ENCODE measurements at places on chromosomes 7 and 10.

GRCh38 chr10:78756604-78757343, 312.0 kb upstream of the ZMIZ1 start:
- peak; percentile 96 for DNase-seq

DNA sequence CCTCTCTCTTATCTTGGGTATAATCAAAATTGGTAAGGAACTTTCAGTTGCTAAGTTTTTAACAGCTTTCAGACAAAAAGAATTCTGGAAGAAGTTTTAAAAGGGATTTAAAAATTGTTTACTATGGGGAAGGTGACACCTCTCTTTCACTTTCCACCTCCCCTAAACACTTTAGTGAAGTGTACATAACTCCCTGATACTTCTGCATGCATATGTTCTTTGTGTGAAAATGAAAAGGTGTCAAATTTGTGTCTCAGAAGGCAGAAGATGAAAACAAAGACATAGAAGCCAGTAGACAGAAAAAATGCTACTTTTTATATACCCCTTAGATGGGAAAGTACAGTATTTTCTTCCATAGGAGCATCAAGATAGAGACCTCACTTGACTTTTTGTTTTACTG, 117.8 kb downstream of the TMEM26 start:
- no peak for DNase-seq

GRCh38 chr7:51033727-51034520, 251.2 kb upstream of the GRB10 start:
- DNase-seq, result no peak

DNA sequence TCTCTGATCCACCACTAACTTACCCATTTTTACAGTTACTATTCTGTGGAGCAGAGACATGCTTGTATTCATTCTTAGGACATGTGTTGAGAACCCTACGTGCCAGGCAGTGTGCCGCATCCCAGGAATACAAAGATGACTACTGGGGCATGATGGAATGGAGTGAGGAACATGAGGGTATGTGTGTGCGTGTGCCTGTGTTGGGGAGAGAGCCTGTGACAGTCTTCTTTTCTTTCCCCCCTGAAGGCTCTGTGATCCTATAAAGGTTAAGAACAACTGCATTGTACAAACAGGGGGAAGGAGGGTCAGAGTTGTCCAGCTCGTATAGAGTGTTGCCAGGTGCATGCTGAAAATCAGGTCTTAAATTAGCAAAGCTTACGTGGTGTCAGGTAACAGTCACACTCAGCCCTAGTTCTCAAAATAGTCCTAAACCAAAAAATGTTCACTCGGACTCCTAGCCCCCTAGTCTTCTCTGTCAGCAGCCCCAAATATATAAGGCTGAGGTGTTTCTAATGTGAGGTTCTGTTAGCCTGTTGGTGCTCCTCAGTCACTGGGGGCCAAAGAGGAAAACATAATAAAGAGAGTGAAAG, 161.9 kb downstream of the CELF2 start:
- no peak for DNase-seq

DNA sequence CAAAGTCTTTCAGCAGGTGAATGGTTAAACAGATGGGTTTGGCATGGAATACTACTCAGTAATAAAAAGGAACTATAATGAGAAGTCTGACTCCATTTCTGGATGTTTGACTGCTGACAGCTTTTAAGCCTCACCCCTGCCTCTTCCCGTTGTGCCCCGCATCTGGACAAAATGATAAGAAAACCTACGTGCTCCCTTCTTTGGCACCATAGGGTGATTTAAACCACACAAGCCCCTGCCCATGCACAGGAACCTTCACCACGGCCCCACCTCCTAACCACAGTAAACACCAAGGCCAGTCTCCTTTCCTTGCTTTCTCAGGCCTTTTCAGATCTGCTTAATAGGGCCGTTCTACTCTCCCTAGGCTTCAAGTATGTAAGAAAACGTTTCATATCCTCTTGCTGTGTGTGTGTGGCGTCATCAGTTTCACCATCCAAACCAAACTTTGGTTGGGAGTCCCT, 47.1 kb upstream of the UBN2 start:
- DNase-seq, result no peak

DNA sequence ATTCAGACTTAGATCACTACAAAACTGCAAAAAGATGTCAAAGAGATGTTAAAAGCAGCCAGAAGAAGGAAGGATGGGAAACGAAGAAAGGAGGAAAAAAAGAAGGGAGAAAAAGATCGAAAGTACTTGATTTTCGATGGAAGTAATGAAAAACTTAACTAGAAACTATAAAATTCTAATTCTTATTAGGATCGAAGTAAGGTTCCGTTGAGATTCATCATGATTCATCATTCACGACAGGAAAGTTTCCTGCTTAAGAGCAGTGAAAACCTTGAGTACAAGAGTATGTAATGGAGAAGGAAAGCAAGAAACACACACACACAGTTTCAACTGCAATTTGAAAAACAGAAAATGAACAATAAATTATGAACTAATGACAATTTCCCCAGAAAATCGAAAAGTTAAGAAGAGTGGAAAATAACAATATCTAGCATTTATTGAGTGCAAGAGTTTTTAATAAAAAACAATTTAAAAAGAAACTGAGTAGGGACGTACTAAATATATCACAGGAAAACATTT, 1.1 kb upstream of the ING3 start:
- DNase-seq, result no peak

- no peak for DNase-seq
These were observed 35.3 kb upstream of the DUSP5 start for GRCh38 chr10:110462166-110463095.

GRCh38 chr7:70504254-70504653, 627.7 kb upstream of the GALNT17 start:
- DNase-seq, result no peak

- DNase-seq, result no peak
These were observed 85.4 kb downstream of the OSBPL3 start for GRCh38 chr7:24894429-24895221.

- DNase-seq, result peak; percentile 46
These were observed 230.1 kb upstream of the PRPS1L1 start for GRCh38 chr7:18257711-18258110.

- DNase-seq, result no peak
These were observed 40.0 kb upstream of the NPFFR1 start for GRCh38 chr10:70323697-70324338.

DNA sequence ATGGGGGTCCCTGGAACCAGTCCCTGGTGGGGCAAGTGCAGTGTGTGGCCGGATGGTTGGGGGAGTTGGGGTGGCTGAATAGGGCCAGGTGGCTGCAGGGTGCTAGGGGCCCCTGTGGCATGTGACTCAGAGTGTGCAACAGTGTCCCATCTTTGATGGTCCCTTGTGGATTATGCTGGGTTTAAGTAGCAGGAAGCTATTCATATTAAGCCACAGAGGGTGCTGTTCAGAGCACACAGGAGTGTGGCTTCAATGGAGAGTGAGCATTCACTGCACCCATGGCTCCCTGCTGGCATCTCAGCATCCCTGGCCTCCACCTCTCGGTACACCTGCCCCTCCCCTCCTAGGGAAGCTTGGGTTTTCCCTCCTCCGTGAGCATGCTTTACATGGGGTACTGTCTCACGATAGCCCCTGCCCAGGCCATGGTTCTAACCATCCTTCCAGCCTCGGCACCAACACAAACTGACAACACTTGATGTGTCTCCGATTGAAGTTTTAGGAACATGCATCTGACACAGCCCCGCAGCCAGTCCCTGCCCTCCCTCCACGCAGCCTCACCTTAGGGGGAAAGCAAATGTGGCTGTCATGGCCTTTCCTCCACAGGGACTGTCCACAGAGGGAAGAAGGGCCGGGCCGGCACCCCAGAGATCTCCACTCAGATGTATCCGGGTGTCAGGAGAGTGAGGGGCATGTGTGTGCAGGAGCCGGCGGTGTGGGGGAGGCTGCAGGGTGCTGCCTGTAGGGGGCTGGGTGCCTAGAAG, 30.4 kb upstream of the PPIF start:
- peak; percentile 44 for DNase-seq

GRCh38 chr7:86790383-86790782, 146.7 kb downstream of the GRM3 start:
- DNase-seq, result no peak

DNA sequence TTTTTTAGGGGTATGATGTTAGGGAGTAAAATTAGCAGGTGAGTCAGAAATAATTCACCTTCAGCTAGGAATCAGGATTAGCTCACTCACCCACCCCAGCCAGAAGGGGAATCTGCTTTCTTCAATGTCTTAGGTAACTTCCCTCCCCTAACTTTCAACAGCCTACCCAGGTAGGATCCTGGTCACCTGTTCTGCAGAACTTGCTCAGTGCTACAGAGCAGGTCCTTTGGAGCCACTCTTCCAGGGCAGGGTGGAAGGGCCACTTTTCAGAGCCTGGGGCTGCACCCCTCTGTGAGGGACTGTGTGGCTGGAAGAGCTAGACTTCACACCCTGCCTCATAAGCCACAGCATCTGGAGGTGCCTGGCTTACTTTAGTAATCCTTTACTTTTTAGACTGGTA, 58.1 kb downstream of the SHH start:
- no peak for DNase-seq
